Urothelium cell line (cell line): ENCODE measurements at places on chromosomes 5 and 9.

- no peak for DNase-seq
Observed at GRCh38 chr5:42721484-42721883, 35.1 kb upstream of the CCDC152 start.

- DNase-seq = no peak
Observed at GRCh38 chr5:125402787-125403186, 656.3 kb upstream of the ZNF608 start.

DNA sequence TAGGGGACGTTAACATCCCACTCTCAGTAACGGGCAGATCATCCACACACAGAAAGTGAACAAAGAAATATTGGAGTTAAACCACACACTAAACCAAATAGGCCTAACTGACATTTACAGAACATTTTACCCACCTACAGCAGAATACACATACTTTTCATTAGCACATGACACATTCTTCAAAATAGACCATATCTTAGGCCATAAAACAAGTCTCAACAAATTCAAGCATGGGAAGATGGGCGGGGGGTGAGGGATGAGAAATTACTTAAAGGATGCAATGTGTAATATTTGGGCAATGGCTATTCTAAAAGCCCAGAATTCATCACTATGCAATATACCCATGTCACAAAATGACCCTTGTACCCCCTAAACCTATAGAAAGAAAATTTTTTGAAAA lies 226.2 kb downstream of the ATPSCKMT start:
- DNase-seq = no peak

DNA sequence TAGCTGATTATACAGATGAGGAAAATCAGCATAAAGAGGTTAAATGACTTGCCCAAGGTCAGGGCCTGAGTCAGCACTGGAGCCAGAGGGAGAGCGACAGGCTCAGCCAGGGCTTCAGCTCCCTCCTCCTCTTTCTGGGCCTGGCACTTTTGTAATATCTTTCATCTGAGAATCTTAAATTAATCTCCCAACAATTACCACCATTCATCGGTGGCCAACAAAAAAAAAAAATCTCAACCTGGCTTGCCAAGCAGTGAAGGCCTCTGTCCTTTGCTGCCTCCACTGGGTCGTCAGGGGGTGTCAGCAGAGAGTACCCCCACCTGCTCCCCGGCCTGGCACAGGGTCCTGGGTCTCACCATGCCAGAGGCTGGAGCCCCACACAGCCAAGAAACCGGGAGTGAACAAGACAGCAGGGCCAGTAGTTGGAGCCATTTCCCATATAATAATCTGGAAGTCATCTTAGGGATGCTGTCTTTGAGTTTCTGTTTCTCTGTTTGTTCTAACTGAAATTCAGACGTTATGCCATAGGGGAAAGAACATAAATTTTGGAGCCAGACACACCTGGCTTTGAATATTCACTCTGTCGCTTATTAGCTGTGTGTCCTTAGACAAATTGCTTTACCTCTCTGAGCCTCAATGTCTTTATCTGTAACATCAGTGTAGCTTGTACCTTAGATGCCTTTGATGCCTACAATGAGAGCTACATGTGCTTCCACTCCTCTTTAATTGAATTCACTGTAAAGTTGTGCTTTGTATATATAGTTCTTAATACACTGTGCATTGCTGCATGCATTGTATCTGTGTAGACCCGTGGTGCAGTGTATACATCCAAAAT lies 299.9 kb upstream of the MSX2 start:
- no peak for DNase-seq

GRCh38 chr5:139954022-139954421 lies 89.1 kb downstream of the NRG2 start:
- no peak for DNase-seq

DNA sequence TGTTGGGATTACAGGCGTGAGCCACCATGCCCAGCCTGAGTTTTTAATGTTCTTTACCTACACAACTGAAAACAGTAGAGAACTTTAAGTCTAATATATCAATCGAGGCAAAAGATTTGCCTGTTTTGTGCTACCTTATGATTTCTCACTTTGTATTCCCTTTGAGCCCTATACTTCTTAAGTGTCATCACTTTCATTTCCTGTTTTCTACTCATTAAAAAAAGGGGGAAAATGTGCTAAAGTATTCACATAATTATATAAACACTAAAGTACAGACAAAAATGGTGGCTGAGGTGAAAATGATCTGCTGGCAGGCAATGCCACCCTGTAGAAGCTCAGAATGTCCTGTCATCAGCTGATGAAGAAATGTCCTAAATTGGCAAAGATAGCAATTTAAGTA lies 23.6 kb downstream of the ATG10 start:
- DNase-seq = no peak

GRCh38 chr9:16675131-16675530 lies 195.3 kb downstream of the BNC2 start:
- DNase-seq = no peak

DNA sequence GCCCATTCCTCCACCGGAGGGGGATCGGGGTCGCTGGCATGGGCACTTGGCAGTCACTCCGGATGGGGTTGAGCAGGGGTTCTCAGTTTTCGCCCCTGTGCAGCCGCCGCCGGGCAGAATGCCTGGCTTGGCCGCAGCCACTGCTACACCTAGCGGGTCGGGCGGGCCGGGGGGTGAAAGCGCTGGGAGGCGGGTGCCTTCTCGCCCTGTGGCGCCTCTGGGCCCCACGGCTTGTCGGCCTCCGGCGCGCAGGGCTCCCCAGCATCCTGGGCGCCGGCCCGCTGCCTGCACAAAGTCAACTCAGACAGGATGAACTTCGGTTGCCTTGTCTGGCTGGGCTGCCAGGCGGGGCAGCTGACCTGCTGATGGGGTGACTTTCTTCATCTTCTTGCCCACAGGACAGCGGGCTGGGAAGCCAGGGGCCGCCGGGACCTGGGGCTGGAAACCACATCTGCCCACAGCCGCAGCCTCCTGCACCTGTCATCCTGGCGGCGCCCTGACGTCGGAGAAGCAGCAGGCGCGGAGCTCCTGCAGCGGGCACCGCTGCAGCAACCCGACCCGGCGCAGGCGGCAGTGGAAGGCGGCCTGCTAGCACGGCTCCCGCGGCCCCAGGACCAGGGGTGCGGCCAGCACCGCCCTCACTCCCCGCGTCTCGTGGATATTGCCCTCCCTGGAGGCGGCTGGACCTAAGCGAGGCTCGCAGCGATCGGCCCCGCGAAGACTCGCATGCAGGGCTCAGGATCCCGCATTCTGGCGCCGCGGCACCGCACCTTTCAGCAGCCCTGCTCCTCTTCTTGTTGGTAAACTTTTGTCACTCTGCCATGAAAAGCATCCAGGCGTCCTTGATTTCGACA lies 1.3 kb upstream of the ANKRD18A start:
- DNase-seq = no peak

- DNase-seq = no peak
Observed at GRCh38 chr9:21933281-21933680, 60.9 kb downstream of the CDKN2A start.

- no peak for DNase-seq
Observed at GRCh38 chr9:19050637-19051591, 1.7 kb downstream of the RRAGA start.

DNA sequence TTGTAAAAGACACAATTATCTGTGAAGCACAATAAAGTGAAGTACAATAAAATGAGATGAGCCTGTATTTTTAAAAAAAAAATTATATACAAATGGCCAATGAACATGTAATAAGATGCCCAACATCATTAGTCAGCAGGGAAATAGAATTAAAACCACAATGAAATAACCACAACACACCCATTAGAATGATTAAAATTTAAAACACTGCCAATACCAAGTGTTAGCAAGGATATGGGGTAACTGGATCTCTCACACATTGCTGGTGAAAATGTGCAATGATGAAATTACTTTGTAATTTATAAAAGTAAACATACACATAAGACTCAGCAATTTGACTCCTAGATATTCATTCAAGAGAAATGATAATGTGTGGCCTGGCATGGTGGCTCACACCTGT lies 62.8 kb downstream of the SHOC1 start:
- no peak for DNase-seq

DNA sequence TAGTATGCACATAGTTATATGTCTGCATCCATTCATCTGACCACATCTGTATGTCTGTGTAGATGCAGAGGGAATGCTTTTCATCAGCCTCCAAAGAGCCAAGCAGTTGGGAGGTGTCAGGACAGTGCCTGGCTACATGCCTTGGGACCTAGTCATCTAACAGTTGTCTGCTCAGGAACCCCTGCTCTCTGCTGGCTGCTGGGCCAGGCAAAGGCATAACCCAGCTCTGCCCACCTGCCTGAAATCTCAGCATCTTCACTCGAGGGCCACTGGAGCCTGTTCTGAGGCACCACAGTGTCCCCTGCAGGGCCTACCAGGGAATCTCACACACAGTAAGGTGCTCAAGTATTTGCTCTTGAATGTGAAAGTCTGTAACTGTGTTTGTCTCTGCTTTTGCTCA lies 3.7 kb downstream of the C9orf50 start:
- peak; percentile 68 for DNase-seq

- no peak for DNase-seq
Observed at GRCh38 chr9:97666907-97667686, 30.0 kb downstream of the XPA start.

GRCh38 chr9:28056006-28056405 lies 482.7 kb upstream of the C9orf72 start:
- no peak for DNase-seq

DNA sequence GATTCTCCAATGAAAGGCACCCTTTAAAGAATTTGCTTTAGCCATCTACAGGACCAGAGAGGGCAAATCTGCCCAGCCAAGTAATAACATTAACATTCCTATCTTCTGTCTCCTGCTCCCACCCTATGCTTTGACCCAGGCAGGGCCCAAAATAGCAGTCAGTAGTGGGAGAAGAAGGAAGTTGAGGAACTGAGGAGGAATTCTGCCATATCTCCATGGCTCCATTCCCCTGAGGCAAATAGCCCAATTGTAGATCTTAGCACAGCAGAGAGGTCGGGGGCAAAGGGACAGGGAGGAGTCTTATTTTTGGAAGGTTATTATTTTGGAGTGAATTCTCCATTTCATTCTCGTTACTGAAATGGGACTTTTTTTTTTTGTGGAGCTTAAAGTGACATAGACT lies 111.1 kb upstream of the IFNK start:
- no peak for DNase-seq

DNA sequence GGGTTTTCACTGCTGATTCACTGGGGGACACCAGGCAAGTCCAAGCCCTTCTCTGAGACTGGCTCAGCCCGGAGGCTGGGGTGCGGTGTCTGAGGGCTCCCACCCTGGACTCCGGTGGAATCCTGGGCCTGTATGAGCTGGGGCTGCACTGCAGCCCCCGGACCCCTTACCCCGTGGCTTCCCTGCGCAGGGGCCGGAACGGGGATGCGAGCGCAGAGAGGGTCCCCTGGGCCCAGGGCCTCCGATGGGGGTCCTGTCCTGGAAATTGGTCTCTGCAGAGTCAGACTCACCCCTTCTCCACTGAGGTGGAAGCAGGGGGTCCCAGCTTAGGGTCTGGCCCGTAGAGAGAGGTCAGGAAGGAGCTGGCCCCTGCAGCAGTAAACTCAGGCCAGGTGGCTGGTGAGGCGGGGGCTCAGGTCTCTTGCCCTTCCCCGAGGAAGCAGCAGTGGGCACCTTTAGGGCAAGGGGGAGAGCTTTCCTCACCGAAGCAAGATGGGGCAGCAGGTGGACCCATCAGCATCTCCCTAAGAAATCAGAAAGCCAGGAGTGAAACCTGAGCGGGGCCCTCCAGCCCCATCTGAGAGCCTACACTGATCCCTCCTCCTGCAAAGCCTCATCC lies 1.6 kb upstream of the VAV2 start:
- DNase-seq = no peak

DNA sequence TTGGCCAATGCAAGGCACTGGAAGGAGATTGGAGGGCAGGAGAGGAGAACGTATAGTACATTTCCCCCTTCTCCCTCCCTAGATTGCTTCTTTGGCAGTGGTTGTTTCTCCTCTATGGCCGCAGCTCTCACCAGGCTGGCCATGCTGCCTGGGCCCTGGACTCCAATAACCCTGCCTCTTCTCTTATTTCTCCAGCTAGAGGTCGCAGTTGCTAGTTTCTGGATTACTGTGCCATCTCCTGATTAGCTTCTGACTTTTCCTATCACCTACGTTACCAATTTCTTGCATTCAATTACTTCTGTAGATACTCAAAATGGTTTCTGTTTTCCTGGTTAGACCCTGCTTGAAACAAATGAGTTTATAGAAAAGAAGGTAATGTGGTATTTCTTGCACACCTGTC lies 2.4 kb upstream of the MACIR start:
- no peak for DNase-seq

- DNase-seq = no peak
Observed at GRCh38 chr9:133273098-133273497, 1.9 kb downstream of the ABO start.

GRCh38 chr9:85452841-85453240 lies 288.9 kb downstream of the AGTPBP1 start:
- DNase-seq = no peak

DNA sequence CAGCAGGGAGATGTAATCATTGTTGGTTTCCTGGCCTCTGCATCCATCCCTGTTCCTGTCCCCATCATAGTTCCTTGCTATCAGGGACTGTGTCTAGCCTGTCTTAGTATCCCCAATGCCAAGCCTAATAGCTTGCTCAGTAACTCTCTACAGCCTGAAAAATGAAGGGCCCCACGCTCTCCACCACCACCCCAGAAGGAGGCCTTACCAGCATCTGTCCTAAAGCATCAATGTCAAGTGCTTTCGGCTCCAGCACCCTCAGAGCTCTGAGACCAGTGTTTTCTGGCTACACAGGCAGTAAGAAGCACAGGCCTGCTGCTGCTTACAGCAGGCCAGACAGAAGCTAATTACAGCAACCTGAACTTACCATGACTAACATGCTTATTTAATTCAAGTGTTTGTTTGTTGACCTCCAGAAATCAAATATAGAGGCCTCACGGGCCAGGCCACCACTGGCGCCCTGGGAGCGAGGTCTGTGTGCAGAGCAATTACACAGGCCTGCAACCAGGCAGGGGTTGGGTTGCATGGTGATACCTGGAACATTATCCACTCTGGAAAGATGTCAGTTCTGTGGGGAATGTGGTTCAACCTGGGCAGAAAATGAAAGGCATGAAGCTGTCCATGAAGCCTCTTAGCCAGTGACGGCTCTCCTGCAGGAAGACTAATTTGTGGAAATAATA lies 124.3 kb downstream of the SLC1A3 start:
- no peak for DNase-seq
